ENCODE measurements at places on chromosomes 16 and 17.

DNA sequence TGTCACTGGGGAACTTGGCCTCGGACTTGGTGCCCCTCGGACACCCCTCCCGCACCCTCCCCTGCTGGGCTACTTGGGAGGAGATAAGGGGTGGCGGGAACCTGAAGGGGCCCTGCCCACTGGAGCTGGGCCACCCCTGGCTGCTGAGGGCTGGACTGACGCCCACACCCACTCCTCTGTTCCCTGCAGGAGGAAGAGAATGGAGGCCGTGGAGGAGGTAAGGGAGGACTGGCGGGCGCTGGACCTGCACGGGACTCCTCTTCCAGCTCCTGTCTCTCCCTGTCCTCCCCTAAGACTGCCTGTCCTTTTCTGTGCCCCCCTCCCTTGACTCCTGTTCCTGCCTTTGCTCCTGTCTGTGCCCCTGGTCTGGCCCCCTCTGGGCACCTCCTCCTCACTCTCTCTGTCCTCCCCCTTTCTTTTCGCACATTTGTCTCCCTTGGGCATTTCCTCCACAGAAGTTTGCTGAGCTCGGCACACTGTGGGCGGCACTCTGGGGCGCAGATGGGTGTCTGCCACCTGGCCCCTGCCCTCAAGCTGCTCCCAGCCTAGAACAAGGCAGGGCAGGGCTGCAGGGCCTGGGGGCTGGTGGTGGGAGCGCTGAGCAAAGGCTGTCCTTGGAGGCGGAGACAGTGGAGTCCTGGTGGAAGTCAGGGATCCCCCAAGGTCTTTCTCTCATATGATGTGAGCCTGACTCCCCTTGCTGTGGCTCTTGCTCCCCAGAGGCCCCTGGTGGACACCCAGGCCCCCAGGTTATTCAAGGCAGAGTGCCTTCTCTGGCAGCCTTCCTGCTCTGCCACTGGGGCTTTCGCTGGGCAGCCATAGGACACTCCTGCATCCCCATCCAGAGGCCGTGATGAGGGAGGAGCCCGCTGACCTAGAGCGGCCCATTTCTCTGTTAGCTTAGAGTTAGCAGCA, 32.7 kb downstream of the ARHGAP23 start:
- no peak for DNase-seq

GRCh38 chr16:89052890-89053724, 40.5 kb upstream of the ACSF3 start:
- no peak for DNase-seq

GRCh38 chr17:18991531-18992315, 12.8 kb downstream of the FAM83G start:
- DNase-seq, result no peak

DNA sequence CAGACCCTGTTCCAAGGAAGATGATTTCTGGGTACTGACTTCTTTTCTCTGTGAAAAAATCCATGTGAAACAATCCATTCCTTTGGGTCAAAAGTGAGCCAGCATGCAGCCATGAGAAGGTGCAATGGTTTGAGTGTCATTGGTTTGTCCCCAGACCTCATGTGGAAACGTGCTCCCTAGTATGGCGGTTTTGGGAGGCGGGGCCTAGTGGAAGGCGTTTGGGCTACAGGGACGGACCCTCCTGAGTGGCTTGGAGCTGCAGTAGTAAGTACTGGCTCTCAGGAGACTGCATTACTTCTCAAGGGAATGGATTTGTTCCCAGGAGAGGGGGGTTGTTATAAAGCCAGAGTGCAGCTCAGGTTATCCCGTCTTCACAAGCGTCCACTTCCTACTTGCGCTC, 19.4 kb downstream of the ELAC2 start:
- no peak for DNase-seq
